ENCODE measurements at places on chromosomes 5 and 9.

- DNase-seq = no peak
Observed at GRCh38 chr5:68679041-68679440, 414.8 kb upstream of the SLC30A5 start.

GRCh38 chr5:119359737-119360413 is 4.1 kb downstream of the TNFAIP8 start:
- DNase-seq = no peak

DNA sequence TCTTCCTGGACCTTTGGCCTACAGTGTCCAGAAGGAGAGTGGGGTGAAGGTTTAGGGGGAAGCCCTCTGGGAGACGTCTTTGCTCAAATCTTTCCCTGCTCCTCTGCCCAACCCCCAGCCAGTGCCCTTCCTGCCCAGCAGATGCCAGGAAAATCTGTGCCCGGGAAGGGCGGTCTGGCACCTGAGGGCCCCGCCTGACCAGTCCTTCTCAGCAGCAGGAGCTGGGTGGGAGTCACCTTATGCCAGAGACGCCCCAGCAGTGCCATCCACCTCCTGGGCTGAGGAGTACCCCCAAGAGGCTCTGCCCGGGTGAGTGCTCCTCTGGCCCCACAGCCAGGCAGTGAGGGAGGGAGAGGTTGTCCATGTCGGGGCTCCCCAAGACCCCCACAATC is 14.9 kb upstream of the CERCAM start:
- no peak for DNase-seq

DNA sequence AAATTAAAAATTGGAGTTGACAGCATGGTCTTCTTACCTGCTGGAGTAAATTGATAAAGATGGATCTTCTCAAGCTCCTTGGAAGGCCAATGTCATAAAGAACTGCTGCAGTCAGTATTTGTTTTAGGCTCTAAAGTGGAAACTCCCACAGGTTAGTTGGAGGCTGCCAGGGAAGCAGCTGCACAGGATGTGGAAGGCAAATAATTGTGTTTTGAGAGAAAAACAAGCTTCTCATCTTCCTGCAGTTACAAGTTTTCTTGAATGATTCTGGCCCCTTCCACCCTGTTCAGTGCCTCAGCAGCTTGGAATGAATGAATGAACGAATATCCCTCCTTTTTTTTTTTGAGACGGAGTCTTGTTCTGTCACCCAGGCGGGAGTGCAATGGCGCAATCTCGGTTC is 13.9 kb downstream of the MROH2B start:
- DNase-seq = no peak

GRCh38 chr5:147509041-147509709 is 693 bp downstream of the DPYSL3 start:
- no peak for DNase-seq

DNA sequence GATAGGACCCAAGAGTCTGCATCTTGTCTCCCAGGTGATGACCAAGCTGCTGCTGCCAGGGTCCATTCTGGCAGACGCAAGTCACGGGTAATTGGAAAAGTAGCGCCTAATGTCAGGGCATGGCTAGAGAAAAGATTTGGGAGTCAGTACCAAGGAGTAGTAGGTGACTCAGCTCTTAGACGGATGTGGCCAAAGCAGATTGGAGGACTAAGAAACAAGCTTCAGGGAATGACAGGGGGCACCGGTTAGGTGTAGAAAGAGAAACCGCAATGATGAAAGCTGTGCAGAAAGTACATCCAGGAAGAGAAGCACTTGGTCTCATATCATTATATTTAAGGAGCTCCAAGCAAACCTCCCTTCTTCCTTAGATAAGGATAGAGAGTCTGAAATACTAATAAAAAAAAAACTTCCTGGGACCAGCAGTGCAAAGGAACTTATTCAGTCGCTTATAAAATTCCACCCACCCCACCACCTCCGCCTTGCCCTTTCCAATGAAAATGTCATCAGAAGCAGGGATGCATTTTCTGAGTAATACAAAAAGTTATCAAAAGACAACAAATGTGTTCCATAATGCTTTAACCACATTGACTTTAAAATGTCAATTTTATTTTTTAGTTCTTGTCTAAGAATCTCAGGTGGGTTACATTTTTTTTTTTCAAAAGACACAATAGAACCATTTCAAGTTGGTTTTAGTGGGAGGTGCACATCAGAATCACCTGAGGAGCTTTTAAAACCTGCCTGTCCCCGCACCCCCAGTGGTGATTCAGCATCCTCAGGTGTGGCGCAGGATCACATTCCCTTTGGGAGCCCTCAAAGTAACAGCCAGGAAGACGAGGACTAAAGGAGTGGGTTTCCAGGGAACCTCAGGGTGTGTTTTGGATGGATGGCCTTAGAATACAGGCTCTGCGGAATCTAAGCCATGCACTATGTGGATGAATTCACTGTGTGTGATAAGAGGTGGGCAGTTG is 31.2 kb downstream of the PTPN3 start:
- DNase-seq = no peak

GRCh38 chr9:111161015-111161415 is 122.7 kb upstream of the LPAR1 start:
- DNase-seq = no peak

- DNase-seq = no peak
Observed at GRCh38 chr9:121901616-121902015, 191.5 kb downstream of the TTLL11 start.

- no peak for DNase-seq
Observed at GRCh38 chr9:135478829-135479468, 633 bp upstream of the PPP1R26 start.

DNA sequence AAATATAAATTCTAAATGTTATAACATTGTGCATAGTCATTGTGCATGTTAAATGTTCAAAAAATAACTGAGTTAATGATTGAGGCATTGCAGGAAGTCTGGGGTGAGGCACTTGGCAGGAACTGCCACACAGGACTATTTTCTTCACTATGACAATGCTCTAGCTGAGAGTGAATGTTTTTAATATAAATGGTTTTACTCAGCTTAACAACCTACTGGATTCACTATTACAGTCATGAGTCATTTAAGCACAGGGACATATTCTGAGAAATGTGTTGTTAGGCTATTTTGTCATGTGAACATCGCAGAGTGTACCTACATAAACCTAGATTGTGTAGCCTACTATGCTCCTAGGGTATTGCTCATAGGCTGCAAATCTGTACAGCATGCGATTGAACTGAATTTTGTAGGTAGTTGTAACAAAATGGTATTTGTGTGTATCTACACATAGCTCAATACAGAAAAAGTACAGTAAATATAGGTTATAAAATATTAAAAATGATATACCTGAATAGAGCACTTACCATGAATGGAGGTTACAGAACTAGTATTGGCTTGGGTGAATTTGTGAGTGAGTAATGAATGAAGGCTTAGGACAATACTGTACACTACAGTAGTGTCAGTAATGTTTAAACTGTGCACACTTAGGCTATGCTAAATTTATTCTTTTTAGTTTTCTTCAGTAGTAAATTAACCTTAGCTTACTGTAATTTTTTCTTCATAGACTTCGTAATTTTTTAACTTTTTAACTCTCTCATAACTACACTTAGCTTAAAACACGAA is 346.1 kb upstream of the PTGER4 start:
- DNase-seq = no peak

DNA sequence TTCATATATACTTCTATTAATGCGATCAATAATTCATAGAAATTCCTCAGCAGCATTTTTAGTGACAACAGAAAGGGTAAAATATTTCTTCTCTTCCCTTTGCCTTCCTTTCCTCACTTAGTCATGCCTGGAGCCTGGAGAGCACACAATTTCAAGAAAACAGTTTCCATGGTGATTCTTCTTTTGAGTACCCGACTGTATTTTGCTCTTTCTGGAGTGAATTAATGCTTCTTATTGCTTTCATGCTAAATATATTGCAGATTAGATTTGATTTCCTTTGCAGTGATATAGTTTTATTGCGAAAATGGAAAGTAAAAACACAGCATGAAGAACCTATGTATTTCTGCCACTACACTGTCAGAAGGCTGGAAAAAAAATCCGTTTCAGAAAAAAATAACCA is 153.5 kb downstream of the PPP2R2B start:
- no peak for DNase-seq

DNA sequence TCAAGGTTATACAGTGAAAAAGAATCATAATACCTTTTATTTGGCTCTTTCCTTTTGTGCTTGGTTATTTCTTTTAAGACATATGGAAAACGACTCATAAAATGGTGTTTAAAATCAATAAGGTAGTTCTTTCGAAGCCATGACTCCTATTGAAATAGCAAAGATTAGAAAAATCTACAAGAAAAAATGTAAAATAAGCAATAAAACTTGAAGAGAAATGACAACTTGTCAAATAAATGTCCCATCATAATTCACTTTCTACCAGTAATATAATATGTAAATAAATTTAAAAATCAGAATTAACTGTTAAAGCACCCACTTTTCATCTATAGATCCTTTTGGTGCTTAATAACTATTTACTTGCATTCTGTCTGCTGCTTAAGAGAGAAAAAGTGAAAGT is 12.5 kb downstream of the TEX10 start:
- DNase-seq = no peak

- no peak for DNase-seq
Observed at GRCh38 chr9:99244344-99245260, 22.5 kb downstream of the SEC61B start.

DNA sequence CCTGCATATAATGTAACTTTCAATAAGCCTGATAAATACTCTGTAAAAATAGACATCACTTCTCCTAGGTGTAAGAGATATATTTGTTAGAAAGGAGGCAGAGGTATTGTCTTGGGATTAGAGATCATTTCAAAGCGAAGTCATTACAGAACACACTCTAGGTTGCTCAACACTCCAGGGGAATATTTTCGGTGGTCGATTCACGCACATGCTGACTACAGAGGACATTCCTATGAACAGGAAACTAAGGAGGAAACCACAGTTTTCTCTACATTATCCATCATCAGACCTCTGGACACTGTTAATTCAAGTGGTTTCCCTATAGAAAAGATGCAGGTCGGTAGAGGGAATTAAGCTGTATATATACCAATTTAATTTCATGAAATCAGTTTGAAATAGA is 370.0 kb downstream of the NDUFS4 start:
- no peak for DNase-seq

DNA sequence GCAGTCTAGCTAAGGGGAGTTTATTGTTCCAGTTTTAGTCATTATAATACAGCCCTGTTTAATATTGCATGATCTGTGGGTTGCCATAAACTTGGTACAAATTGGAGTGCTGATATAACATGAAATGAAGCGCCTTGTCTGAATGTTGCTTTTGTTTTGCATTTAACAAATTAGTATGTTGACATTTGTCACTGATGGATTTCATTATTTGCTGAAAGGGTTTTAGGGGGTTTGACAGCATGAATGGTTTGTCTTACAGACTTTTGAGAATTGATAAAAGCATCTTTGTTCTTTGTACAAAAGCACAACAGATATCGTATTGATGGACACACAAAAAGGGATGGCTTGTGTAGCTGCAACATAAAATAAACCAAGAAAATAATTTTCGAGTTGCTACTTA is 178.3 kb downstream of the AOPEP start:
- DNase-seq = no peak

GRCh38 chr9:78533500-78533899 is 236.6 kb downstream of the PSAT1 start:
- no peak for DNase-seq

- no peak for DNase-seq
Observed at GRCh38 chr5:30572279-30572678, 621.2 kb upstream of the CDH6 start.

GRCh38 chr5:145283141-145283810 is 551.9 kb downstream of the PRELID2 start:
- no peak for DNase-seq

- DNase-seq = no peak
Observed at GRCh38 chr5:153824909-153825308, 213.8 kb downstream of the FAM114A2 start.

DNA sequence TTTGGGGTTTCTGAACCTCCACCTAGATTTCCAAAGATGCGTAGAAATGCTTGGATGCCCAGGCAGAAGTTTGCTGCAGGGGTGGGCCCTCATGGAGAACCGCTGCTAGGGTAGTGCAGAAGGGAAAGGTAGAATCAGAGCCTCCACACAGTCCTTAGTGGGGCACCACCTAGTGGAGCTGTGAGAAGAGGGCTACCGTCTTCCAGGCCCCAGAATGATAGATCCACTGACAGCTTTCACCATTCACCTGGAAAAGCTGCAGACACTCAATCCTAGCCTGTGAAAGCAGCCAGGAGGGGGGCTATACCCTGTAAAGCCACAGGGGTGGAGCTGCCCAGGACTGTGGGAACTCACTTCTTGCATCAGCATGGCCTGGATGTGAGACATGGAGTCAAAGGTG is 13.3 kb upstream of the HSDL2 start:
- DNase-seq = no peak

DNA sequence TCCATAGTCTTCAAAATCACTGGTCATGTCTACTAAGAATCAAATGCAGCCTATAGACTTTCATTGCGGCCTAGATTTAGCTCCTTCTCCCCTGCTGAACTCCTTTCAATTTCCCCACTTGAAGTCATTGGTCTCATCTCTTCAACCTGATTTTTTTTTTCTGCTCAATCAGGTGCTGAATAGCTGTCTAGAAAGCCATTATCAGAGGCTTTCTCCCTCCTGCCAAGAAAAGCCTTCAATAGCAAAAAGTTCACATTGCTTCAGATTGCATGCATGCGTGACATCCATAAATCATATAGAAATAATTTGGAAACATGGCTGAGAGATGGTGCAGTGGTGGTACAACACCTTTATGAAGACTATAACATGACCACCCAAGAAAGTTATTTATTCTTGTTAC is 316.2 kb downstream of the PLK2 start:
- DNase-seq = no peak

DNA sequence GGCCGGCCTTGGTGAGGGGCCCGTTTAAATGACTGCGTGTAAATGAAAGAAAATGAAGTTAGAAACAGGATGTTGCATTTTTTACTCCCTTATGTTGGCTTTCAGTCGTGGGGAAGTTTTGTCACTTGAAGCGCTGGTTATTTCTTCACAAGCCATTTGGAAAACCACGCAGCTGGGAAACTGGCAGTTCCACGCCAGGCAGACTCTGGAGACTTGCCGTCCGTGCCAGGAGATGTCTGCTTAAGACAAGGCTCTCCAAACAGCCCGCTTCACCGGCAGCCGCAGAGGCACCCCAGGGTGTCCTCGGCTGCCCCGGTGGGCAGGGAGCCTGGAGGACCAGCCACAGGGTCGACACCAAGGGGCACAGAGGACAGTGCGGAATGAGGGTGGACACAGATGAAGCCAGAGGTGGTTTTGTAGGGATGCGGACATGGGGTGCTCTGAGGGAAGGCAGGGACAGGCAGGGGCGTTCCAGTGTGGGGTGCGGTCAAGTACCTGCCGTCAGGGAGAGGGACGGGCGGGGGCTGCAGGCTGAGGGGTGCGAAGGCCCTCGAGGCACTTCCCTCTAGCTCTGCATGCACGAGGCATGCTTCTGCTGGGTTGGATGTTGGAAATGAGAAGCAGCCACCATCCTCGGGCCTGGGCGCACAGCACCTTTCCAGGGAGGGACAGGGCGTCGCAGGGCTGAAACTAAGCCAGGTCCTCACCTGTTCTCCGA is 11.1 kb upstream of the AJM1 start:
- no peak for DNase-seq

Data from activated CD4-positive, alpha-beta T cell treated with anti-CD3 and anti-CD28 coated beads for 4 hours (primary cell).